ENCODE measurements at places on chromosomes 3 and 15. TPM values are rescaled to one million over a fixed set of nuclear protein-coding genes. Genes with fewer than 3 reads are reported as not detected.

DNA sequence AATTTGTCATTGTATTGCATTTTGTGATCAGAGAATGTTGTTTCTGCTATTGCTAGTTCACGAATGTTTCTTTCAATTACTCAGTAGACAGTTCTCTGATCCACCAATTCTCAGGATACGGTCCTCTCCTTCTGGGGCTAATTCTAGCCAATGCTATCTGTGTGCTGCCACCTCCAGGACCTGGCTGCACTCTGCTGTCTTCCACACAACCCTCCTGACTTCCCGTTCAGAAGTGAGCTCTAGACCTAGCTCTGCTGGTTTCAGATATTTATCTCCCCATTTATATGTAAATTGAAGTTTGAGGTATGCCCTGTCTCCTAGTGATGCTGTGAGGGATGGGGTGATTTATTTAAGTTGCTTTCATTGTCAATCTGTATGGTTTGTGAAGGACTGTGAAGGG lies 21.7 kb upstream of the UBL7 start:
- DNase-seq = no peak
- no peaks in the 10 kb centered on the region for H3K4me1 ChIP-seq
- H3K27me3 ChIP-seq = no peaks in the 10 kb centered on the region
- H3K4me3 ChIP-seq = no peak overlapping the region
- H3K36me3 ChIP-seq = no peaks in the 10 kb centered on the region

The DPPA2 gene
- total RNA-seq = not detected

DNA sequence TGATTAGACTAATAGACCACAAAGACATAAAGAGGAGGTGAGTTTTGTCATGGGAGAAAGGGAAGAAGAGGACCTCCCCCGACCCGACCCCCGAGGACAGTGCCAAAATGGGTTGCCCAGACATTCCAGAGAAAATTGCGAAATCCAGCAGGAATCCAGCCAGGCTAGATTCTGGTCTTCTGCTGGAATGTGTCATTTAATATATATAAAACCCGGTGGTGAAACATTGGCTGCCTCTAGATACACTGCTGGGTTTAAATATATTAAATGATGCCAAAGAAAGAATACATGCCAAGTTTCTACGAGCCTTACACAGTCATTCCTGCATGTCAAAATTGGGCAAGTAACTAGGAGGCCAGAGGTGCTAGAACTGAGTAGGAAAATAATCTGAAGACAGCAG lies 45.3 kb upstream of the SPESP1 start:
- H3K27me3 ChIP-seq = peaks cover 7% of the 10 kb centered on the region
- DNase-seq = no peak
- H3K4me1 ChIP-seq = no peaks in the 10 kb centered on the region
- no peaks in the 10 kb centered on the region for H3K36me3 ChIP-seq
- H3K27ac ChIP-seq = no peak overlapping the region

The TUSC7 gene
- not detected for total RNA-seq

DNA sequence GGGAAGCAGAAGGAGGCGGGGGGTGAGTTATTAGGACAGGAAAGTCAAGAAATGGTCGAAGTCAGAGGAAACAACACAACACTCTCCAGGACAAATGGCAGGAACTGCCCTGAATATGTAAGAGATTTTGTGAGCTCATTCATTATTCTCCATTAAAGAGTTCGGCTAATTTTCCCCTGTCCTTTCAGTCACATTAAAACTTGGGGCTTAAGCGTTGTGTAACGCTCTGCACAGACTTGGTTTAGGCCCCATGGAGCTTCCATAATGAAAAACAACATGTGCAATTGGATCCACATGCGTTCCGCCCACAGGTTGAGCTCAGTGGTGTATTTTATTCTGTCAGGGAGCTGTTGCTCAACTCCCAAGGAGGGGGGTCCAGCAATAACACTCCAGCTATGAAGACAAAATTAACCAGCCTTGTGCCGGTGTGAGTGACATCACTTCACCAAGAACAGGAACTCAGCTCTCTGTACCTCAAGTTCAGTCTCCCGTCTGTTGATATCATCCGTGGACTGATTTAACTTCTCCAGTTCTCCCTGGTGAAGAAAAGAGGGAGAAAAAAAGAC lies 2.3 kb downstream of the SH3BP5 start:
- H3K27ac ChIP-seq = no peak overlapping the region
- H3K27me3 ChIP-seq = no peaks in the 10 kb centered on the region
- H3K4me1 ChIP-seq = peaks cover 28% of the 10 kb centered on the region
- no peak overlapping the region for H3K4me3 ChIP-seq

GRCh38 chr3:94709249-94709902 lies 646.5 kb downstream of the NSUN3 start:
- no peak overlapping the region for H3K4me3 ChIP-seq
- no peaks in the 10 kb centered on the region for H3K4me1 ChIP-seq
- H3K27me3 ChIP-seq = no peaks in the 10 kb centered on the region
- no peak overlapping the region for H3K27ac ChIP-seq

All from SJSA1 (cell line).